G401 (cell line): ENCODE measurements at places on chromosomes 11 and 22.

DNA sequence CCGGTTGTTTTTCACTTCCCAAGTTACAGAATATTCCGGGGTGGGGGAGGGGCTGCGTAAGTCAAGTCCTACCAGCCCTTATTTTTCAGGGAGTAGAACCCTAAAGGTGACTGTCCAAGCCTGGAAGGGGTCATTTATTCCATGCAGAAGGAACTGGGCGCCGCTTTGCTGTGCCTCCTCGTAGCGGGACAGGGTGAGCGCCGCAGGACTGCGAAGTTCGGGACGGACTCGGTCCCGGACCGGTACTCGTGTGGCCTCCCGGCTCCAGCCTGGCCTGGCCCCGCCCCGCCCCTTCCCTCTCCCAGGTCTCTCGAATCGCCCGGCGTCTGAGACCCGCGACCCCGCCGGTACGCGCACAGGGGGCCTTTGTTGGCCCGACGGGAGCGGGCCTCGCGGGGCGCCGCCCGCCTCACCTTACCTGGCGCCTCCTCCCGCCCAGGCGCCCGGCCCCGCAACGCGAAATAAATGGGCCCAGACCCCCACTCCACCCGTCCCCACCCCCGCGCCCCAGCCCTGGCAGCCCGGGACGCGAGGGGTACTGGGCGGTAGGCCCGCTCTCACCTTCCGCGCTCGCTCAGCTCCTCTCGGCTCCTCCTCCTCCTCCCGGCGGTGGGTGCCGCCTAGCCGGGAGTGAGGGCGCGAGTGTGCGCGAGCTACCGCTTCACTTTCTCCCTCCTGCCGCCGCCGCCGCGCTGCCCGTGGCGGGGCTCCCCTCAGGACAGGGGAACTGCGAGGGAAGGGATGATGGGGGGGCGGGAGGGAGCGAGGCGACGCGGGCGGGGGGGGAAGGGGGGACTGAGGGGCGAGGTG lies 698 bp downstream of the PAK1 start:
- DNase-seq: peak; percentile 49

- no peak for DNase-seq
These were observed 492.8 kb downstream of the INSC start for GRCh38 chr11:15607361-15608036.

DNA sequence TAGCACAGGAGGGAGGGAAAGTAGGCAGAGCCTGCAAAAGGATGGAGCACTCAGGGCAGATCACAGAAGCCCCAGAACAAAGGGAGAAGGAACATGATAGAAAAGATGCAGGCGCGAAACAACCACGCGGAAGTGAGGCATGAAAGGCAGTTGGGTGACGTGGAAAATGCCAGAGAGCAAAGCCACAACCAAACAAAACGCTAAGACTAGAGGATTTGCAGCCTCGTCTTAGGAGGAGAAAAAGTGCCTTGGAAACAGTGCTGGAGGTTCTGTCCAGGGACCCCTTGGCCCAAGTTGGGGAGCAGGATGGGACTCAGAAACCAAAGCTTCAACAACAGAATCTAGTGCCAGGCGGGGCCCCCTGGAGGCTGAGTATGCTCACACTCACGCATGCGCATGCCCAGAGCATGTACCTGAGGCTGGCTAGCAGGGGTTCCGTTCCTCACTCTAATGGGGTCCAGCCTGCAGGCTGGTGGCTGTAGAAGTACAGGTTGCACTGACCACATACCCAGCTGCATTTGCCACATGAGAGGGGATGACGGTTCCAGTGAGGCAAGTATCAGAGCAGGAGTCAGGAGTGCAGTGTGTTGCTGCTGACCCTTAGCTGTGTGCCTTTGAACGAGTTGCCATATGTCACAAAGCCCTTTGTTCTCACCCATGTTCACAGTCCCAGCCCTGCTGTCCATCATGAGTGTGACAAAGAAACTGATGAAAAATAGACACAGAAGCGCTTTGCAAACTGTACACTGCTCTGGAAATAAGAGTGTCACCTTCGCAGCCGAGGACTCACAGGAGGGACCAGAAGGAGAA lies 568.6 kb upstream of the CADM1 start:
- no peak for DNase-seq

DNA sequence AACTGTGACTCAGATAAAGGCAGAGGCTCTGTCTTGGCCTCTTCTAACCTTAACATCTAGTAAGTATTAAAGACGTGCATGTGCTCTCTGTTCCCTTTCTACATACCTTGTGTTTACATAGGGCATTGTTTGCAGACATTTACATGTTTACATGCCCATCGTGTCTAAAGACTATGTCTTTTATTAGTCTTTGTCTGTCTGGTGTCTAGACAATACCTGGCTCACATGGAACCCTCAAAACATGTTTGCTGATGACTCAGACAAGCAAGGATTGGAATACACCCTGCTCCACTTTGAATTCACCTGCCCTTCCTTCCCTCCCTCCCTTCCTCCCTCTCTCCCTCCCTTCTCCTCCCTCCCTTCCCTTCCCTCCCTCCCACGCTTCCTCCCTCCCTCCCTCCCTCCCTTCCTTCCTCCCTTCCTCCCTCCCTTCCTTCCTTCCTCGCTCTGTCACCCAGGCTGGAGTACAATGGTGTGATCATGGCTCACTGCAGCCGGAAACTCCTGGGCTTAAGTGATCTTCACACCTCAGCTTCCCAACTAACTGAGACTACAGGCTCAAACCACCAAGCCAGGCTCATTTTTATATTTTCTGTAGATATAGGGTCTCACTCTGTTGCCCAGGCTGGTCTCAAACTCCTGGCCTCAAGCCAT lies 23.7 kb upstream of the SORL1-AS1 start:
- no peak for DNase-seq

DNA sequence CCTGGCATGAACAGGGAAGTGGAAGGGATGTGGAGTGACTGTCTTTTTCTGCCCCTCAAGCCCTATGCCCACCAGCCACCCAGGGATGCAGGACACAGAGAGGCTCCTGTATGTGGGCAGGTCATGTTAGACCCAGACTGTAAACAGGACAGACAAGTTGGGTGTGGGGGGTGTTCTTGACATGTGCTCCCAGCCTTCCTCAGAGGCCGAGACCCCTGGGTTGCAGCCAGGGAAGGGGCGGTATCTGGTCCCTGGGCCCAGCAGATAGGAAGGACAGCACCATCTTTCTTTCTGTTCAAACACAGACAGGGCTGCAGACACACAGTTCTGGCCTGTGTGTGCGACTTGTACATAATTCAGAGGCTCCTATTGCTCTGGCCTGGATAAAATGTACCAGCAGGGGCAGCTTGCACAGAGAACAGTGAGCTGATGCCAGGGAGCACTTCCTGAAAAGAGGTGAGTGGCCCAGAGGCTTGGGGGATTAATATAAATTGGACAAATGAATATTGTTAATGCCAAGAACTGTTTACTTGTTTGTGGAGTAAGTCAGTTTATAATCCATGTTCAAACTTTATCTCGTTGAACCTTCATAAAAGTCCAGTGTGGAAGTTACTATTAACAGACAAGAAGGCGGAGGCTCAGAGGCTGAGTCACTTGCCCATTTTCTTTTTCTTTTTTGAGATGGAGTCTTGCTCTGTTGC lies 16.6 kb downstream of the GDPD5 start:
- DNase-seq: peak; percentile 86

DNA sequence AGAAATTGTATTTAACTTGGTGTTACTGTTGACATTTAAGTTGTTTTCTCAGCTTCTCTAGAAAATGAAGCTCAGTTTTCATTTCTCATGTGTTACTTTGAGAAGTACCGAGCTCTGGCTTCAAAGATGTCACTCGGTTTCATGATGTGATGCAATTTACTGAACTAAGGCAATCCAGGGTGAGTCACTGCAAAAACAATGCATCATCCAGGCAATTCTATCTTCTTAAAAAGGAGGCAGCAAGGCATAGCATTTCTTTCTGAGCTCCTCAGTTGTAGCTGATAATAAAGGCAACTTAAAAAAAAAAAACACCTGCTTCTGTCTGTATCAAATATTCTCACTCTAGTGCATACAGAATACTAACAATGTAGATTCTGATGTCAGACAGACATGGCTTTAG lies 91.1 kb upstream of the KCNA4 start:
- DNase-seq: no peak

DNA sequence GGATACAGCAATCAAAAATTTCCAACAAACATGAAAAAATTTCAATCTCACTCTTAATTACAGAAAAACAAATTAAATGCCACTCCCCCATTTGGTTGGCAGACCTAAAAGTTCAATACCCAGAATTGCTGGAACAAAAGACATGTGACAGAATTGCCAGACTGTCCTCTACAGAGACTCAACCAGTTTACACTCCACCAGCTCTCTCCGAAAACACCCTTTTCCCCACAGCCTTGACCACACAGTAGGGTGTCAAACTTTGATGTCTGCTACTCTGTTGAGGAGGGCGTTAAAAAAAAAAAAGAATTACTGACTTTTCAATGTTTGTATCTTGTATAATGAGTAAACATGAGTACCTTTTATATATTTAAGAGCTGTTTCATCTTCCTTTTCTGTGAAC lies 44.7 kb upstream of the YPEL1 start:
- no peak for DNase-seq

GRCh38 chr11:45288339-45288738 lies 2.2 kb upstream of the SYT13 start:
- no peak for DNase-seq

GRCh38 chr11:119342362-119343130 lies 1.9 kb upstream of the C1QTNF5 start:
- no peak for DNase-seq

- no peak for DNase-seq
These were observed 6.6 kb upstream of the TRIM29 start for GRCh38 chr11:120144501-120144900.

GRCh38 chr11:3837793-3838192 lies 3.0 kb downstream of the RHOG start:
- no peak for DNase-seq

- DNase-seq: no peak
These were observed 7.8 kb downstream of the PPP6R3 start for GRCh38 chr11:68468217-68468828.

- peak; percentile 50 for DNase-seq
These were observed 67.2 kb downstream of the MYO7A start for GRCh38 chr11:77195071-77195755.

GRCh38 chr22:28268850-28269249 lies 349.8 kb upstream of the PITPNB start:
- peak; percentile 57 for DNase-seq

DNA sequence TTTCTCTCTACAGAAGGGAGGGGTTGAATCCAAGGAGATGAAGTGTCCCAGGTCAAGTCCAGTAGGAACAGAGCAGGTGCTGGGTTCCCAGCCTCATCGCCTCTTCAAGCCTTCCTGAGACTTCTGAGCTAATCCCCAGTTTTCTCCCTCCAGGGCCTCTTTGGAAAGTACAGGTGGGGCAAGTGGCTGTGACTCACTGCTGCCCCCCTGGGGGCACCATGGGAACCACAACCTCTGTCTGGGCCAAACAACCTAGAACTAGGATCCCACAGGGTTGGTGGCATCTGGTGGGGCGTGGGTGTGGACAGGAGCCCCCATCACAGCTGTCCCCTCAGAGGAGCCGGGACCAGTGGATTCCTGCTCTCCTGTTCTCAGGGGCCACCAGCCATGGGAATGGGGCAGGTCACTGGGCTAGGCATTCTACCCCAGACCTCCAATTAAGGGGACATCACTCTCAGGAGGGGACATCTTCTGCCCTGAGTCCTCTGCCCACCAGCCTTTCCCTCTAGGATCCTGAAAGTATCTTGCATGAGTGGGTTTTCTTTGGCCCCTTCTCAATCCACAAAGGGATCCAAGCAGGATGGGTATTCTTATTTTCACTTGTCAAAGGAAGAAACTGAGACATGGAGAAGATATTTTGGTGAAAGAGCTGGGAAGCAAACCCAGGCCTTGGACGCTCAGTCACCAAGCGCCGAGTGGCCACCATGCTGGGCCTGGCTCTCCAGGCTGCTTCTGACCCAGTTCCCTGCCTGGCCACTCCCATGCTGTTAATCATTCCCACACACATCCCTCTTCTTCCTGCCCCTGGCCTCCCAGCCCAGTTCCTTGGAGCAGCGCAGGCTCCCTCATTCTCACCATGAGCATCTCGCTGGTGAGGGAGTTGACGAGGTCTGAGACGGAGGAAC lies 23.8 kb downstream of the LRRC10B start:
- no peak for DNase-seq

GRCh38 chr22:24059121-24059520 lies 48.0 kb downstream of the CABIN1 start:
- no peak for DNase-seq

GRCh38 chr22:36471341-36471821 lies 10.1 kb downstream of the TXN2 start:
- no peak for DNase-seq

DNA sequence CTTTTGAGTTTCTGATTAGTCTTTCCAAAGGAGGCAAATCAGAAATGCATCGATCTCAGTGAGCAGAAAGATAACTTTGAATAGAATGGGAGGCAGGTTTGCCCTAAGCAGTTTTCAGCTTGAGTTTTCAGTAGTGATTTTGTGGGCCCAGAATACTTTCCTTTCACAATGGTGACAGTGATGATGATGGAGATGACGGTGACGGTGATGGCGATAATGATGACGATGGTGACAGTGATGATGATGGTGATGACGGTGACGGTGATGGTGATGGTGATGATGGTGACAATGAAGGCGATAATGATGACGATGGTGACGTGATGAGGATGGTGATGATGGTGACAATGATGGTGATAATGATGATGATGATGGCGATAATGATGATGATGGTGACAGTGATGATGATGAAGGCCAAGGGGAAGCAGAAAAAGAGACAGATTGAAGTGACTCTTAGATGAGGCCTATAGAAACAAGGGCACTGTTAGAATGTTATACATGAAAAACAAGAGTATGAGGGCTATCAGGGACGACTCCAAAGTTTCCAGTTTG lies 153.4 kb upstream of the B3GAT1 start:
- no peak for DNase-seq

DNA sequence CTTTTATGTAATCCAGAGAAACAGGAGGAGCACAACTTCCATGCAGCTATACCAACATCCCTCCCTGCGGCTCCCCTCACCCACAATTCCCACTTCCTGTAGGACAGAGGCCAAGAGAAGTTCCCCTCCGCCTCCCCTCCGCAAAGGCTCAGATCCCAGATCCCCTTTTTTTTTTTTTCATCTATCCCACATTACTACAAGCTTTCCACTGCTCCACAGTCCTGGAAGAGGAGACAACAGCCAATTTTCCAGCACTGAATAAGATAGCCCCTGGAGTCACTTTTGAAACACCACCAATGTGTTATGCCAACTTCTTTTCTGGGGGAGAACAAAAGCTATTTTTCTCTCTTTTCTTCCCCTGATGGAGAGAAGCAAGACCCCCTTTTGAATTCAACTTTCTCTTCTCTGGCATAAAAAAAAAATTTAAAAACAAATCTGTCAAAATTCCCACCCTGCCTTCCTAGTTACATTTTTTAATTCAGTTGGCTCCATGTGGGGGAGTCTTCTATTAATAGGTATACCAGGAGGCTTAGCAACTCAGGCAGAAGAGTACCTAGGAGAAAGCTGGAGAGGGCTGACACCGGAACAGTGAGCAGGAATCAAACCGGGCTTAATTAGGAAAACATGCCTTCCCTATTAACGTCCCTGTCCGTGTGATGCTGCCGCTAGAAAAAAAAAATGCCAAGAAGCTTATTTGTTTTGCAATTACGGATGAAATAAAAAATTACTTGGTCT lies 543.4 kb downstream of the BUD13 start:
- peak; percentile 92 for DNase-seq

- DNase-seq: no peak
These were observed 44.9 kb downstream of the PACSIN2 start for GRCh38 chr22:42970029-42970428.

GRCh38 chr22:37897807-37898206 lies 8.3 kb upstream of the MICALL1 start:
- no peak for DNase-seq

- no peak for DNase-seq
These were observed 305.9 kb downstream of the CADM1 start for GRCh38 chr11:115198321-115198741.
